ENCODE measurements at places on chromosomes 5 and 9.

DNA sequence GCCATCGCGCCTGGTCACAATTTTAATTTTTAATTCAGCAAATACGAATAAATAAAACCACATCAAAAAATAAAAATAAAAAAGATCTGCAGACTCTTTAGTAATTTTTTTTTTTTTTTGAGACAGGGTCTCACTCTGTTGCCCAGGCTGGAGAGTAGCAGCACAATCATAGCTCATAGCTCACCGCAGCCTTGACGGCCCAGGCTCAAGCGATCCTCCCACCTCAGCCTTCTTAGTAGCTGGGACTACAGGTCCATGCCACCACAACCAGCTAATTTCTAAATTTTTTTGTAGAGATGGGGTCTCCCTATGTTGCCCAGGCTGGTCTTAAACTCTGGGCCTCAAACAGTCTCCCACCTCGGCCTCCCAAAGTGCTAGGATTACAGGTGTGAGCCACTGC lies 14.2 kb downstream of the NANS start:
- DNase-seq = no peak

- DNase-seq = no peak
Observed at GRCh38 chr5:142798099-142798770, 28.1 kb downstream of the ARHGAP26 start.

DNA sequence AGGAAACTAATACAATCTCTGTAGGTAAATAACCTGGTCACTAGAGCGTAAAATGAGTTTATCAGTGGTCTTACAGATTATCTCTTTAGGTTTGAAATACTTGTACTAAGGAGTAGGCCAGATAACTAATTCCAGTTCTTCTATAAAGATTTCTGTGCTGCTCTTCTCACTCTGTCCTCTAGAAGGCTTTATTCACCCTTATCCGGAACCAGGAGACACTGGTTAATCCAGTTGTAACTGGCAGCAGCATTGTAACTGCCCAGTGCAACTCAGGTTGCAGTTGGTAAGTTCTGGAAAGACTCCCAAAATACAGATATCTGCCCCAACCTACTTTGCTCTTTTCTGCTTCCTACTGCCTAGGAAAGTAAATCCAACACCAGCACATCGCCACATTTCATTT lies 19.8 kb downstream of the C5orf22 start:
- DNase-seq = no peak

- no peak for DNase-seq
Observed at GRCh38 chr5:81242906-81243436, 9.8 kb downstream of the CKMT2 start.

DNA sequence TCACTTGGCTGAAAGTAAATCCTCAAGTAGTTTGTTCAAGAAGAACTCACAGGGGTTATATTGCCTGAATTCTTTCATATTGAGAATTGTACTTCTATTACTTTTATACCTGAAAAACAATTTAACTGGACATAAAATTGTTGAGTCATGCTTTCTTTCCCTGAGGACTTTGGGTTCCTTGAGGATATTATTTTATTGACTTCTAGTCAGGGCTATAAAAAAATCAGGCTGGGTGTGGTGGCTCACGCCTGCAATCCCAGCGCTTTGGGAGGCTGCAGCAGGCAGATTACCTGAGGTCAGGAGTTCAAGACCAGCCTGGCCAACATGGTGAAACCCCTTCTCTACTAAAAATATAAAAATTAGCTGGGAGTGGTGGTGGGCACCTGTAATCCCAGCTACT lies 17.9 kb upstream of the CDC42SE2 start:
- no peak for DNase-seq

DNA sequence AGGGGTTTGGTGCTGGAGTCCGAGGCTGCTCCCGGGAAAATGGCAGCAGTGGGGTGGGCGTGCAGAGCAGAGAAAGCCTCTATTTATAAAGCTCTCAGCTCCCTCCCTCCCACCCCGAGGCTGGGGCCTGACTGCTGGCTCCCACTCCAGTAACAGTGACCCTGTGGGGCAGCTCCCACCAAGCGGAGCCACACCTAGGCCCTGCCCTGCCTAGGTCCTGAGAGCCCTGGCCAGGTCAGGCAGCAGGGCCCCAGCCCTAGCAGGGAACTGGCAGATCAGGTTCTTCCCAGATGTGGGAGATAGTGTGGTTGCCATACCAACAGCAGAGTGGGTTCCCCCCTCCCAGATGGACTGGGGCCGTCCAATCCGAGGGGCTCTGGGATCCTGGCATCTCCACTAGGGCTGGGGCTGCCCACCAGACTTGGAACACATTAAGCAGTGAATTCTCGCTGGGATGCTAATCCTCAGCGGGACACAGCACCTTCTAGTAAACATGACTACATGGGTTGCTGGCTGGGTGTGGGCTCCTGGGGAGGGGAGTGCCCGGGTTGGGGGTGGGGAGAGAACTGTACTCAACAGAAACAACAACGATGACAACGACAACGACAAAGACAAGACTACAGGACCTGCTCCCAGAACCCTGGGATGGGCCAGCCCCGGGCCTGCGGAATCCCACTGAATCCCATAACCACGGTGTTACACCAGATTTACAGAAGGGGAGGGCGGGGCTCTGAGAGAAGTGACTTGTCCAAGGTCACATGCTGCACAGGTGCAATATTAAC lies 1.5 kb downstream of the SH3GLB2 start:
- DNase-seq = no peak

- no peak for DNase-seq
Observed at GRCh38 chr5:80738466-80738865, 83.7 kb upstream of the DHFR start.

GRCh38 chr9:129811967-129812363 lies 9.0 kb downstream of the TOR1B start:
- DNase-seq = no peak

All from astrocyte of the cerebellum (primary cell).